ENCODE measurements at places on chromosomes 3 and 15. TPM values are rescaled to one million over a fixed set of nuclear protein-coding genes. Genes with fewer than 3 reads are reported as not detected.

Gene FAM81A
- total RNA-seq, result under 0.01 TPM

Gene DUOXA1
- not detected for total RNA-seq

Gene PIGX
- total RNA-seq, result 31.1 TPM

Gene SAXO2
- total RNA-seq, result 1.6 TPM

Gene TMEM212
- total RNA-seq, result not detected

Gene ZFYVE19
- 21.6 TPM for total RNA-seq

Gene IGSF10
- 0.97 TPM for total RNA-seq

Gene SAMMSON
- total RNA-seq, result not detected

Gene FEM1B
- total RNA-seq, result 61.7 TPM

Gene CLRN1
- not detected for total RNA-seq

Gene ACP3
- total RNA-seq, result 2.3 TPM

Gene TFG
- 88.6 TPM for total RNA-seq

Gene FETUB
- total RNA-seq, result not detected

Gene SEMA5B
- total RNA-seq, result not detected

Gene KY
- total RNA-seq, result 0.32 TPM

Gene SCAANT1
- not detected for total RNA-seq

Gene PLD1
- total RNA-seq, result 19.4 TPM

Gene GJD2
- not detected for total RNA-seq

Gene TJP1
- total RNA-seq, result 103 TPM

Gene LRRC31
- total RNA-seq, result not detected

Gene ALDH1A2
- 2.9 TPM for total RNA-seq

Gene USP50
- 1.3 TPM for total RNA-seq

Gene HLTF
- 56.6 TPM for total RNA-seq

Gene MORC1
- not detected for total RNA-seq

Gene PATL2
- total RNA-seq, result 0.97 TPM

Gene RAF1
- 111 TPM for total RNA-seq

Gene FGF7
- total RNA-seq, result 369 TPM

Gene VWA5B2
- total RNA-seq, result not detected

Gene CCK
- total RNA-seq, result not detected

Gene XCR1
- not detected for total RNA-seq

Gene MFGE8
- 168 TPM for total RNA-seq

Gene GOLGA6A
- total RNA-seq, result not detected

Gene TRH
- total RNA-seq, result not detected

Gene IL17RC
- 42.8 TPM for total RNA-seq

Gene SLC6A6
- 33.2 TPM for total RNA-seq

Gene LRTM1
- total RNA-seq, result not detected

Gene ESYT3
- total RNA-seq, result under 0.01 TPM

Gene CAMKV
- not detected for total RNA-seq

Gene SEMA3G
- total RNA-seq, result 0.32 TPM

Gene ACKR4
- total RNA-seq, result 9.5 TPM

Gene PRRT3
- total RNA-seq, result 3.2 TPM

Gene ADPRH
- 3.0 TPM for total RNA-seq

Gene ATG7
- 131 TPM for total RNA-seq

Gene FBXO40
- total RNA-seq, result not detected

Gene SIDT1
- total RNA-seq, result not detected

Data from fibroblast of villous mesenchyme (primary cell).